NT2/D1 (cell line): ENCODE measurements at places on chromosomes 13 and 19.

GRCh38 chr19:1046117-1046626 lies 6.3 kb downstream of the ABCA7 start:
- no peak for DNase-seq

DNA sequence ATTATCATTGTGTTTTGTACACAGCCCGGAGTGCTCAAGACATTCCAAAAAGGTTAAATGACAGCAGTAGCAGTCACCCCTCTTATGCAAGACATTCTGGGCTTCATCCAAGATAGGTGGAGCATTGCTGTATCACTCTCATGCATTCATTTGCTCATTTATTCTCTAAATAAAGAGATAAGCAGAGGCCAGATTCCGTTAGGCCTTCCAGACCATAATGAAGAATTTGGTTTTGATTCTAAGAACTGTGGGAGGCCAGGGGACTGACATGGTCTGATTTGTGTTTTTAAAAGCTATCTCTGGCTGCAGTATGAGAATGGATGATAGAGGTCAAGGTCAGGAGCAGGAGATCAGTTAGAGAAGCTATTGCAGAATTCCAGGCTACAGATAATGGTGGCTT lies 145.8 kb downstream of the KCNRG start:
- DNase-seq: no peak

DNA sequence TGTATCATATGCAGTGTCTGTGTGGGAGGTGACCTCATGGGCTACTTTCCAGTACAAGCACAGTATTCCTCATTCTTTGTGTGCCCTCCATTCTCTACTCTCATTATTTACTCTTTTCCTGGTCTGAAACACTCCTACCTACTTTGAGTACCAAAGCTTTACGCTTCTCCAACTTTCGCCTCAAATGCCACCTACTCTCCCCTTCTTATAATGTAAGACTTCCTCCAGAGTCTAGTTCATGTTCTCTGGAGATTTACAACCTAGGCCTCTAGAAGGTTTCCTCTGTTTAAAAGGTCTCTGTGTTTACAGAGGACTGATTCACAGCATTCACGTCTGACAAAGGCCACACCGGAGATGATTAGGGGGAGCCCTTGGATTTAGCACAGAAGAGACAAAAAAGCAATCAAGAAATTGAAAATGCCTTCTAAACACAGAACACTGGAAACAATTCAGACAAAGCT lies 302.0 kb downstream of the KLF12 start:
- DNase-seq: no peak

- no peak for DNase-seq
These were observed 127.6 kb downstream of the STK24 start for GRCh38 chr13:98449273-98449672.

DNA sequence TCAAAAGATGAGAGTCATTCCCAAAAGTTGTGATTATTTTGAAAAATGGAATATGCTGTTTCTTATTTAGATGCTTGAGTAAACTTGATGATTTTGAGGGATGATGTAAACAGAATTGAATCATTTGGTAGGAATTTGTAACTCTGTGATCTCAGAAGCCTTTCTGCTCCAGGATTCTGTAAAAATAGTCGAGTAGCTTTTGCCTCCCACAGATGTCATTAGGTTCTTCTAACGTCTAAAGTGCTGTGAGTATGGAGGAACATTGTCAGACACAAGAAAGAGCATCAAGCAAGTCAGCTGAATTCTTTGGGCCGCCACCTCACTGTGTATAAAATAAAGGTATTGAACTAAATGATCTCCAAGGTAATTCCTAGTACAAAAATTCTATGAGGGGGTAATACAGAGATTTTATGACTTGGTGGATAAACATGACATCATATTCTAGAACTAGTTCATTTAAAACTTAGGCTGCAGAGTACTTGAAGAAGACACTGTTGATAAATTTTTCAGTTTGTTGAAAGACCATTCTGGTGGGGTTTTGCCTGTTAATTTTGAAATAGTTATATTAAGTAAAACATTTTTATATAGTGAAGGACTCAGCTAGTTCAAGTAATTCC lies 1.4 kb upstream of the GPR183 start:
- DNase-seq: no peak

- DNase-seq: no peak
These were observed 5.5 kb upstream of the ZFP36 start for GRCh38 chr19:39401070-39401548.

GRCh38 chr13:48000559-48001113 lies 437 bp downstream of the SUCLA2 start:
- DNase-seq: no peak

DNA sequence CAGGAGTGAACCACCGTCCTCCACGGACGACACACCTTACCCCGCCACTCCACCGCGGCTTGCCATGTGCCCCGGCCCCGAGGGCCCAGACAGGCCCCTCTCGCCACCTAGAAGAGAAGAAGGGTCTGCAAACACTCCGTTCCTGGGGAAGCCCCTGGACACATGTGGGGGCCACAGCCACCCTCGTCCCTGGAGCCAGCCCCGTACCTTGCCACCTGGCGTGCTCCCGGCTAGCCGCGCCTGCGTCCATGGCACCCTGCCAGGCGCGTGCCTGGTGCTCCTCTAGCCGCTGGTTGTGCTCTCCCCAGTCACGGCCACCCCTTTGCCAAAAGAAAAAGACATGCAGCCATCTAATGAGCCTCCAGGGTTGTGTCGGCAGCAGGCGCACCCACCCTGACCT lies 19.9 kb upstream of the TINCR start:
- no peak for DNase-seq

DNA sequence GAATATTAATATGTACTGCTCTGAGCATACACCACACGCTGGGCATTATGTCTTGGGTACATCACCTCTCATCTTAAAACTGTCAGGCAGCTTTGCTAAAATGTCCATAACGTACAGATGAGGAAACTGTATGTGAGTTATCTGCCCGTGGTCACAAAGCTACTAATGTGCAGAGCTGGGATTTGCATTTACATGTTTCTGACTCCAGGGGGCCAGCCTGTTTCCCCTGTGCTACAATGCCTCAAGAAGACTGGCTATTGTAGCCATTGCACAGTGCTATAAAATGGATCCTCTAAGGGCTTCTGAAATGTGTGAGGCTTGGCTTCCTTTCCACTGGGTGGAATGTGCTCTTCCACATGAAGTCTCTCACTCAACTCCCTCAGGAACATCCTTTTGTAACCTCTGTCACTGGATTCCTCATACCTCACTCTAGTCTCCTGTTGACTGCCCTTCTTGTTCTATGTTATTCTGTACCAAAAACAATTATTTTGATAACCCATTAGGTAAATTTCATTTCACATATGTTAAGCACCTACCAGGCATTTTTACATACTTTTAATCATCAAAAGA lies 95.6 kb upstream of the HTR2A start:
- no peak for DNase-seq

DNA sequence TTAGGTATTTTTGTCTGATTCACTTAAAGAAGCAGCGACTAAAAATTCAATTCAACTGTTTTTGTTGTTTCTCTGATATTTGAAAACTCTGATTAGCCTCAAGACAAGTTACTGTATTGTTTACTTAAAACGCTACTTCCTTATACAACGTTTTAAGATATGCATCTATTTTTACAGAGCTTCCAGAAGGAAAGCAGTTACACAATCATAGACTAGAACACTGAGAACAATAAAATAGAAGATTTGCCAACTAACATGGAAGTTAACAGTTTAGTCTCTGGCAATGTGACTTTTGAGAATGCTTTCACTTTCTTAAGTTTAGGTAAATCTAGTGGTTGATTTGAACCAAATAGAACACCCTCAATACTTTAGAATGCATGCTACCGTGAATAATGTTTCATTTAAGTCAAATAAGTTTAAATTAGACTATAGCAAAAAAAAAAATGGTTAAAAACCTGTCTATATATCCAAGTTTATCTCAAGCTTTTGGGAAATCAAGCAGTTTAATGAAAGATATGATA lies 614.8 kb downstream of the DACH1 start:
- DNase-seq: no peak

DNA sequence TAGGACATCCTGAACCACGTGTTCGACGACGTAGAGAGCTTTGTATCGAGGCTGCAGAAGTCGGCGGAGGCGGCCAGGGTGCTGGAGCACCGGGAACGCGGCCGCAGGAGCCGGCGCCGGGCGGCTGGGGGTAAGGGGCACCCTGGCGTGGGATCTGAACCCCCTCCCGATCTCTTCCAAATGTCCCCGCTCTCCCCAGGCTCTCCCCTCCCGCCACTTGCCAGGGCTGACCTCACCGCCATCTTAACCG lies 6.0 kb downstream of the EPS8L1 start:
- no peak for DNase-seq

DNA sequence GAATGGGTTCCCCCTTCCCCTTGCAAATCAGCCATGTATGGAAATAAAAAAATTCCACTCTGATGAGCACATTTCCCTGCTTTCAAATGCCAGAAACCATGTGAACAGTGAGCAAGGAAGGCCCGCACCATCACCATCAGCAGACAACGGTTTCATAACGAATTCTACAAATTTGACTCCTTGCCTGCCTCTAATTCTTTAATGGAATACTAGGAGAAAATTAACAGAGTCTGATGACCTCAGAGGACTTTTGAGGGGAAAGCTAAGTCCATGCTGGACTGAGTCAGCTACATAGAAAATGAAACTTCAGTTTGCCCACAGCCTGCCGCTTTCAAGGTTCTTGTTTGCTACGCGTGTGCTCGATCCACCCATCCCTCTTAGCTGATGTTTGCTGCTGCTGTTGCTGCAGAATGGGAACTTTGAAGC lies 46.7 kb upstream of the KL start:
- no peak for DNase-seq

DNA sequence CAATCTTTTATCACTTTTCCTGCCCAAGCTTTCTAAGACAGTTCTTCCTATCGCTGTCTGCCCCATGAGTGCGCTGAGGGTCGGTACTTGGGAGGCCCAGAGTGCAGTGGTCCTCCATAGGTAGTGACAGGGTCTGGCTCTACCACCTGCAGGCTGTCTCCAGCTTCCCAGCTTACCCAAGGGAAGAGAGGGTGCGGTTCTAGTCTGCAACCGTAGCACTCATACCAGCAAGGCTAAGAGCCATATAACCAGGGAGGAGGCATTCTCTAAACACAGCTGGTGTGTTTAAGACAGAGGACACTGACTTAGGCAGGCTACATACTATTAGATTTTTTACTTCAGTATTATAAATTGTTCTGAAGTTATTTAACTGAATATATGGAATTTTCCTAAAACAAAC lies 8.2 kb downstream of the PROZ start:
- no peak for DNase-seq

GRCh38 chr13:93169980-93170379 lies 56.6 kb upstream of the GPC6 start:
- no peak for DNase-seq

DNA sequence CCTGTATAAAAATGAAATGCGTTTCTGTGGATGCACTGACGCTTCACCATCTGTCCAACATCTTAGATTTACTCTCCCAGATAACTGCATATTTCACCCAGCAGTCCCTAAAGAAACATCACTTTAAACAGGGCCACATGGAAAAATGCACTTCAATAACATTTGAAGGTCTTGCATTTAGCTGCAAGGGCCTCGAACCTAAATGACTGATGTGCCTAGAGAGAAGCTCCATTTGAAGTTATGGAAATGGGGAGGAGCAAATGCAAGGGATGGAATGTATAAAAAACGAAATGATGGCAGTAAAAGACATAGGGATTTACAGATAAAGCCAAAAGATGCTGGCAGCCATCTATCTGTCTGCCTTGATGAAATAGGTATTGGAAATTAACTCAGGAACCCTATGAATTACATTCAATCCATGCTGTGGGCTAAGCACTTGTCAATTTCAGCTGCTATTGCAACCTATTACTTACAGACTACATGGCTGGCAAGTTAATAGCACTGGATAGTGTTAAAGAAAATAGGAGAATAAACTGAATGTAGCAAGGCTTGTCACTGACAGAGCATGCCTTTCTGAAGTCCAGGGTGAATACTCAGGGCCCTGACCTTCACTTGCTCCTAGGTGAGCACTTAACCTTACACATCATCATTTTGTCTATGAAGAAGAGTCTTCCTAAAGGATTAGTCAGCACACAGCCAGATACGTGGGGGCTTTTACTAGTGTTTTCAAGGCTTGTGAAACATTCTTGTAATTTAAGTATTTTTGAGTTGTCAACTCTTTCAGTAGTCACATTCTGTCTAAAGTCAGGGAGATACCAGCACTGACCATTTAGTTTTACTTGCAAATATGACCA lies 963.4 kb downstream of the PCDH17 start:
- DNase-seq: no peak
